ENCODE measurements at places on chromosomes 3 and 15.

- DNase-seq, result no peak
These were observed 21.3 kb downstream of the THBS1 start for GRCh38 chr15:39602143-39602542.

- no peak for DNase-seq
These were observed 67.2 kb downstream of the WDR76 start for GRCh38 chr15:43893956-43894355.

DNA sequence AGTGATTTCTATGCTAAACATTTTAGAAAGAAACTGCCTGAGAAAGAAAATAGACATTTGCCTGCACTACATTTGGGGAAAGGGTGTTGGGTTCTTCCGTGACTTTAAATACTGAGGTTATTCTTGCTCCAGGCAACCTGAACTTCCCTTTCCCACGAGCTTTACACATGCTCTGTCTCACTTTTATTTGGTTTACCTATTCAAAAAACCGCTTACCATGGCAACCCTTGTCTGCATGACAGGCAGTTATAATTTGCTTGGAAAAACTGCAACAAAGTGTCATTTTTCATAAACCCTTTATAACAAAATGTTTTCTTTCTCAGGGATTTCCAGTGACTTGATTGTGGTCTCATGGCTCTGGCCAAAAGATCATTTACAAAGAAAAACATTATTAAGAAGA, 416.3 kb upstream of the MEIS2 start:
- no peak for DNase-seq

DNA sequence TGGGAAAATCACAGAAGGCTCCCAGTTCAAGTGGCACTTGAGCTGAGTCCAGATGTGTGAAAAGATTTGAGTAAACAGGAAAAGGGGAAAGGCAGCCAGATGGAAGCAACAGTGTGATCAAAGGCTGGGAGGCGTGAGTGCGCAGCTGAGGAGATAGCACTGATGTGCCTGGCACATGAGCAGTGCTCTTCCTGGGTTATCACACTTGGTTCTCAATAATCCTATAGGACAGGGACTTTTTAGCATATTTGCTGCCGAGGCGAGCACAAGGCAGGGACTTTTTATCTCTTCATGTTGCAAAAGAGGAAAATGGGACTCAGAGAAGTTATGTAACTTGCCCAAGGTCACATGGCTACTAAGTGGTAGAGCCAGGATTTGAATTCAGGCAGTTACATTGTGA, 39.6 kb downstream of the CORO2B start:
- DNase-seq, result no peak

DNA sequence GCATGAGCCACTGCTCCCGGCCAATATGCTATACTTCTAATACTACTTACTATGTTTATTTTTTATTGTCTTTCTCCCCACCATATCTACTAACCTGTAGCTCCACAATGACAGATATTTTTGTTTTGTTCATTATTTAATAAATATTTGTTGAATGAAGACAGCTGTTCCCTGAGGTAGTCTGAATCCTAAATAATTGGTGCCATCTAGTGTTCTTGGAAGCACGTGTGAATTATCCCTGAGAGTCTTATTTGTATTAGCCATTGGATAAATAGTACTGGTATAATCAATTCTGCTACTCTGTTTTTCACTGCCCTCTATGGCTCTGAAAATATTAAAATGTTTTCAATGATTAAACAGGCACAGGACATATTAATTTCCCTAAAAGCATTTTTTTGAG, 5.6 kb upstream of the APPL1 start:
- no peak for DNase-seq

- DNase-seq, result no peak
These were observed 58.1 kb downstream of the NGLY1 start for GRCh38 chr3:25724948-25725645.

- no peak for DNase-seq
These were observed 213.9 kb upstream of the RBMS3 start for GRCh38 chr3:29067007-29067406.

- DNase-seq, result no peak
These were observed 58.1 kb downstream of the EXOG start for GRCh38 chr3:38554127-38554827.

DNA sequence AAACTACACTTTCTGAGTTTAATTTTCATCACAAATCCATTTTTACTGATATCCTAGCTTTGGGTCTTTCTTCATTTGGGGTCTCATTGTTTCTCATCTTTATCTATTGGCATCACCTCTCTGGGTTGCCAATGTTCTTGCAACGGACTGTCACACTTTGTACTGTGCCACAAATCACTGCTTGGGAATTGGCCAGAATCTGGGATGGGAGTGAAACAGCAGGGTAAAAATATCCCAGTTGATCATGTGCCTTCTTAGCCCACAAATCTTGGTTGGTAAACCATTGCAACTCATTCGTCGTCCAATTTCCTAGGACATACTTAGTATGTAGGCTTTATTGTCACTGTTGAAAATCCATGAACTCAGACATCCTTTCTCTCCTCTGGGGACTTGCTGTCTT, 698.5 kb downstream of the OTOL1 start:
- DNase-seq, result no peak

GRCh38 chr3:127781411-127782001, 40.8 kb downstream of the MGLL start:
- DNase-seq, result no peak

DNA sequence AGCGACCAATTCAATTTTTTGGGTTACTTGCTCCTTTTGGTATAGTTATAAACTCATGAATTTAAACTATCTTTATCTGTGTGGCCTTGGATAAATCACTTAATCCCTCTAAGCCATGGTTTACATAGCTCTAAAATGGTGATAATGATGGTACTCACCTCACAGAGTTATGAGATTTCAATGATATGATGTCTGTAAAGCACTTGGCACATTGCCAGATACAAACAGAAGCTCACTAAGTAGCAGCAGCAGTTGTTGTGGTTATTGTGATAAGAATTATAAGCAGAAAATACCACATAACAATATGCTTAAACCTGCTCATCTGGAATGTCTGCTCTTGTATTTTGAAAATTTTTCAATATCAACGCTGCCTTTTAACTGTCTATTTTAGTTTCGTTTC, 185.1 kb upstream of the SNTN start:
- no peak for DNase-seq

- no peak for DNase-seq
These were observed 7.4 kb upstream of the SH3BP5 start for GRCh38 chr3:15339786-15340215.

DNA sequence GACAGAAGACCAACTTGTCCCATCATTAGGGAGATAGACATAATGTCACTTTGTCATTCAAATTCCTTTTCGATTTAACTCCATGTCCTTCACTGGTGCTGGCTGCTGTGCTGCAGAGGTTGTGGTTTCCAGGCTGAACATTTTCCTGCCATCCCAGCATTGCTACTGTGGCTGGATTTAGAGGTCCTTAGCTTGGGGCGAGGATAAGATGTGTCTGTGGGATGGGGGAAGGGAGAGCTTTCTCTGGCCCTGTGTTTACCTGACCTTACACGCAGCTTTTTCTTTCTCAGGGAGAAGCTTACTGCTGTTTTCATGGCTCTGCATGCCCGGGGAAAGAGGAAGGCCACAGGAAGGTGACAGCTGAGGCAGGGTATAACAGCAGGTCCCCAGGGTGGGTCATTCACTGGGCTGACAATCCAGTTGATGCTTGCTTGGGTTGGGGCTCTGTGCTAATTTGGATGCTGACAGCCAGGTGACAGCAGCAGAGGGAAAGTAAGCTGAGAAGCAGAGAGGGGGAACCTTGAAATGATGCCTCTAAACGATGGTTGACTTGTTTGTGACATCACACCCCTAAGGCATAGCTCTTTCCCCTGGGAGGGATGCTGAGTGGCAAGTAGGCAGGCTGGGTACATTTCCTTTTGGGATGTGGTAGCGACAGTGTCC, 326.9 kb upstream of the CTNNB1 start:
- no peak for DNase-seq

DNA sequence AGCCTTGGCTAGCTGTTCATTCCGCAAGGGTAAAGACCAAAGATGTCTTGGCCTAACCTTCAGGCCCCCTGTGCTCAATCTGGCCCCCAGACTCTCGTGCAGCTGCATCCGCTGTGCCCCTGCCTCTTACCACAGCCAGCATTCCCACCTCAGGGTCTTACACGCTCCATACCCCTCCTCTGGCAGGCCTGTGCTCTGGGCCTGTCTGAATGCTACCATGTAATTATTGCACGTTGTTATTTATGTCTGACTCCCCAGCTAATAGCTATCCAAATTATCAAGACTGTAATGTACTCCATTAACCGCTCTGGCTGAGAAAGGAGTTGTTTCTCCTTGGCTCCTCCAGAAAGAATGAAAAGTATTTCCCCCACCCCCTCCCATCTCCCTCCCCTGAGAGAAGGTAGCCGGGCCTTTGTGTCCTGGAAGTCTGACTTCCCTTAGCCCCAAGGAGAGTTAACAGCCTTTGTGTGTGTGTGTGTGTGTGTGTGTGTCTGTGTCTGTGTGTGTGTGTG, 54.5 kb upstream of the UBE2E1 start:
- no peak for DNase-seq

GRCh38 chr3:187051724-187052366, 87.5 kb downstream of the RPL39L start:
- no peak for DNase-seq

GRCh38 chr3:112653881-112654300, 12.9 kb upstream of the CCDC80 start:
- DNase-seq, result no peak

DNA sequence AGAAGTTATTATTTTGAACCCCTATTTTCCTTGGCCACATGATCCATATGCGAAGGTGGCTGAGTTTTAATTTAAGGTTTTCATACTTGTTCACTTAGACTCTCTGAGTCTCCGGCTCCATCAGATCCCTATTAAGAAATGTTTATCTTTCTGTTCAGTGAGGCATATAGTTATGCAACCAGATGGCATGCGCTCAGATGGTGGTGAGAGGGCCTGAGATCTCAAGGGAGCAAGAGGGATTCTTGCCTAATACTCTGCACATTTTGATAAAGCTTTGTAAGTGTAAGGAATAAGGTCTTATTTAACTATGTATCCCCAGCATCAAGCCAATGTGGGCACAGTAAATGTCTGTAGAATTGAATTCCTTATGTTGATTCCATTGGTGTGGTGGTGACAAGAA, 78.9 kb upstream of the DPH6 start:
- no peak for DNase-seq

- DNase-seq, result no peak
These were observed 59.2 kb downstream of the RPLP1 start for GRCh38 chr15:69511716-69512340.

DNA sequence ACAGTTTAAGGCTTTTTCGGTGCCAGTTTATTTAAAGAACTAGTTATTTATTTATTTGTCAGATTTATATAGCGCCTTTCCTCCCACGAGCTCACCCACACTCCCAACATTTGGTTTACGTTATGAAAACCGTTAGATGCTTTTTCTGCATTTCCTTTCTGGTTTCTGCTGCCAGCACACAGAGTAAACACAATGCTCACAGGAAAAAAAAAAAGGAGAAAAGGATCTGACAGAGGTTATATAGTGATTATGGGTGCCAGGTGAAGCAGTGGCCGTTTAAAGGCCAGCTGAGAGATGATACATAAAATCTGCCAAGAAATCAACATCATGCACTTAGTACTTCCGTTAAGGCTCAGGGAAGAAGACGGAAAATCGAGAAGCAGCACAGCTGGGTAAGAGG, 37.9 kb downstream of the ETV5 start:
- no peak for DNase-seq

- DNase-seq, result no peak
These were observed 407.3 kb upstream of the PPP2R3A start for GRCh38 chr3:135558150-135558783.

DNA sequence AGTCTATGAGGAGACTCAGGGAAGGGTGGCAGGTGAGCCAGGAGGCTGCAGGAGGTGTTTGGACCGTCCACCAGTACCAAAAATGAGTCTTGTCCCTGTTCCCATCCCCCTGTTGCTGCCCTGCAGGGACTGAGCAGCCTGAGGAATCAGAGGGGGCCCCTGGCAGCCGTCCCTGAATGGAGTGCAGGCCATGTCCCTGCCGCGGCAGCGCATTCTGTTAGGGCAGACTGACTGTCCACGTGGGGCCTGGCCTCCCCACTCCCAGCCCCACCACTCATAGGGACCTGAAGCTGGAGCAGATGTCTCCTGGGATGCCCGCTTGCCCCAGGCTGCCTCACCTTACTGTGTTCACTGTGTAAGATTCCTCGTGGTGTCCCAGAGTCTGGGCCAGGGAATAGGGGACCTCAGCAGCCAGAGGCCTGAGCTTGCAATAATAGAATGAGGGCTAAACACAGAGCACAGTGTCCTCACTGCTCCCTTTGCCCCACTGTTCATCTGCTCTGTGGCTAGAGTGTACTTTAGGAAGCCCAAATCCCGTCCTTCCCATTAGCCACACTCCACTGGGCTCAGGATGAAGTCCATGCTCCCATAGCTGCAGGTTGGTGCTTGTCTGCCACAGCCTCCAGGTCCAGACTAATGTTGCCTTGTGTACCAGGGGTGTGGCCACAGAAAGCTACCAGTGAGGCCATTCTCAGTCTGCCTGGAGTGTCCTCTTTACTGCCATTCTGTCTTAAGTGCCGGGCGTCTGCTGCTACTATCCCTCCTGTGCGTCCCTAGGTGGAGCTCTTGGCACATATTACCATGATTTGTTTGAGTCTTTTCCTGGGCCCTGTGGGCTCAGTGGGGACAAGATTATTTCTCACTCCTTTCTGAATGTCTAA, 63.2 kb downstream of the HCN4 start:
- peak; percentile 20 for DNase-seq

DNA sequence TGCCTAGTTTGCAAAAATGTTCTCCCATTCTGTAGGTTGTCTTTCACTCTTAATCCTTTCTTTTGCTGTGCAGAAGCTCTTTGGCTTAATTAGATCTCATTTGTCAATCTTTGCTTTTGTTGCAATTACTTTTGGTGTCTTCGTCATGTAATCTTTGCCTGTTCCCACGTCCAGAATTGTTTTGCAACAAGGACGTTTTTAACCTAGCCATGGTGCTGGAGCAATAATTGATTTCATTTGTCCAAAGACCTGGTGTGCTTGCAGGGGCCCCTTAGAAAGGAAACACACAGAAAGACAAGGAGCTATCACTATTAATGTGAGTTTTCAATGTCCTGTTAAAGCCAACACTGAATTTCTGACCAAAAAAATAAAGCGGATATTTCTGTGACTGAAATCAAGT, 89.1 kb upstream of the GALNT15 start:
- DNase-seq, result no peak

DNA sequence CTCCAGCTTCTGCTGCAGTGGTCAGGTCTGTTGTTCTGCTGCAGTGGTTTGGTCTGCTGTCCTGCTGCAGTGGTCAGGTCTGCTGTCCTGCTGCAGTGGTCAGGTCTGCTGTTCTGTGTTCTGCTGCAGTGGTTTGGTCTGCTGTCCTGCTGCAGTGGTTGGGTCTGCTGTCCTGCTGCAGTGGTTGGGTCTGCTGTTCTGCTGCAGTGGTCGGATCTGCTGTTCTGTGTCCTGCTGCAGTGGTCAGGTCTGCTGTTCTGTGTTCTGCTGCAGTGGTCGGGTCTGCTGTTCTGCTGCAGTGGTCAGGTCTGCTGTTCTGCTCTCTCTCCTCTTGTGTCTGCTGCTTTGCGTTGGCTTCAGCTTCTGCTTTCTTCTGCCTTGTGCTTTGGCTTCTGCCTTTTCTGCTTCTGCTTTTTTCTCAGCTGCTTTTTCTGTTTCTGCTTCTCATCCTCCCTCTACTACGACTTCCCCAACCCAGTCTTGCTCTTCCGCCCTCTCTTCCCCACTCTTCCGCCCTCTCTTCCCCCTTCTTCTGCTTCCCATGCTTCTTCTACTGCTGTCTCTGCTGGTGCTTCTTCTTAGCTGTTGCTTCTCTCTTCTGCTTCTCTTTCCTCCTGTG, 50.7 kb downstream of the FAM43A start:
- DNase-seq, result no peak

Data from CD4-positive, alpha-beta T cell treated with Interleukin-4 for 4 hours (primary cell).